ENCODE measurements at places on chromosomes 13 and 19. TPM values are rescaled to one million over a fixed set of nuclear protein-coding genes. Genes with fewer than 3 reads are reported as not detected.

DNA sequence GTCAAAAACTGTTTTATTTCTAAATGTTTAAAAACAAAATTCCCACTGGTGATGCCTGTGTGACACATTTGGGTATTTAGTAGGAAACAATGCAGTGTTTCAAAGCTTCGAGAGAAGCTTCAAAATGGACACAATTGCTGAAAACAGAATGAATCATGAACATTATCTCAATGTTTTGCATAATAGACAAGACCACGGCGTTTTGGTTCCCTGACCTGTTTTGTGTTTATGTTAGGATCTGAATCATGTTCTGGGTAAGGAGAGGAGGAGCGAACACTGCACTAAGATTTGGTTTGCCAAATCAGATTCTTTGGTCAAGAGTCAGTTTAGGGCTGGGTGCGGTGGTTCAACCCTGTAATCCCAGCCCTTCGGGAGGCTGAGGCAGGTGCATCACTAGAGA is 42.2 kb downstream of the IFT88 start:
- no peak for DNase-seq

DNA sequence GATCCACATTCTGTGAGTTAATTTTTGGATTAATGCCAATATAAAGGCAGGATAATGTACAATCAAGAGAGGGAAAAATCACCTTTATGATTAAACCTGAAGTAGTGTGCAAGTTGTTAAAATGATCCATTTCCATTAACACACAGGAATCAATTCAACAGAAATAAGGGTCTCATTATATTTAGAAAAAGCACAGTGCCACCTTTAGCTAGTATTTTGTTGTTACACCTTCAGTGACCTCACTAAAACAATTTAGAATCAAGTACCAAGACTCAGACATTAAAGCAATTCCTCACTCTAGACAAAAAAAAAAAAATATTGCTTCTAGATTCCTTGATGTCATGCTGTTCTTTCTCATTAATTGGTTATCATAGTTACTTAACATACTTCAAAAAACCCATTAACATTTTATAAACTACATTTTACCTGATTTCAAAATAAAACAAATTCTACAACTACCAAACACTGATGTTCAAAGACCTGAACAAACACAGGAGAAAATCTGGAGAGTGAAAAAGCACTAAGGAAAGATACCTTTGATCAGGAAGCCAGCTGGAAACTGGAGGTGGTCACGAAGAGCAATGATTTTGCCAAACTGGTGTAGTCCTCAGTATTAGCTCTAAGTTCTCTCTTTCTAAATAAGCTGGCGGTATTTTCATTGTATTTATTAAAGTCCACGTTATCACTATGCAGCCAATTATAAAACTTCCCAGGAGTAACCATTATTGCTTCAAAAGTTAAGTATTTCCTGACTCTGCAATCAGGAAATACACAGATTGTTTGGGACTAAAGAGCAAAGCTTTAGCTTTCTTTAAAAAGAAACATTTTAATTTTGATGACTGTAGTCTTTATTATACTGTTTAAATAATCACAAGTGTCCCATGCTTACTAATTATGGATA is 115.3 kb downstream of the TBC1D4 start:
- DNase-seq: no peak

GRCh38 chr19:8038815-8039214 is 13.7 kb upstream of the CCL25 start:
- no peak for DNase-seq

- no peak for DNase-seq
These were observed 179.1 kb downstream of the RBM26 start for GRCh38 chr13:79226938-79227337.

DNA sequence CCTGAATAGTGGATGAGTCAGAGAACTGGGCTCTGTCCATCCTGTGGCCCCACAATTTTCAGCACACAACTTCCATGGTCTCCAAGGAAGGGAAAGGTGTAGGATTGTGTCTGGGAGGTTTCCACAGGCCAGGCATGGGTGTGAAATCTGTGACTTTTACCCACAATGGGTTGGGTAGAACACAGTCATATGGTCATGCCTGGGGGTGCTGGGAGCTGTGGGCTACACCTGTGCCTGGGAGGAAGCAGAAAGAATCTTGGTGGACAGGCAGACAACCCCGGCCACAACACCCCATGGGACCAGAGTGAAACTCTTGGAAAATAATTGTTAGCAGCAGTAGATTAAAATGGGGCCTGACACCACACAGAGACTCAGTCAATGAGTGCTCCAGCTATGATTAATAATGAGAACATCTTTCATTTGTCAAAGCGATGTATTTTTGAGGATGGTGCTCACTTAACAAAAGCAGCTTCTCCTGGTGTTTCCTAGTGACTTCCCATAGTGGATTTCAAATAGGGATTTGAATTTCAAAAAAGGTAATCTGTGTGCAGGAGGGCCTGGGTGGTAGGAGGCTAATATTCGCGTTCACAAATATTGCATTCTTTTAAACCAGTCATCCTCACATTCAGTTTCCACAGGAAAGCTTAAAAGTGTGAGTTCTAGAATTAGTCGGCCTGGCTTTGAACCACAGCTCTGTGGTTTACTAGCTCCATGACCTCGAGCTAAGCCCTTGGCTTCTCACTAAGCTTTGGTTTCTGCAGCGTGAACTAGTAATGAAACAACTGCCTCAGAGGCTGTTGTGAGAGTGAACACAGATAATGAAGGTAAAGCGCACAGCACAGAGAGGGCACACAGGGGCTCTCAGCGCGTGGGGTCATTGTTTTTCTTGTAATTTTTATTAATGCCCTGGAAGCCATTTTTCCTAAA is 89.3 kb upstream of the UQCRFS1 start:
- no peak for DNase-seq

DNA sequence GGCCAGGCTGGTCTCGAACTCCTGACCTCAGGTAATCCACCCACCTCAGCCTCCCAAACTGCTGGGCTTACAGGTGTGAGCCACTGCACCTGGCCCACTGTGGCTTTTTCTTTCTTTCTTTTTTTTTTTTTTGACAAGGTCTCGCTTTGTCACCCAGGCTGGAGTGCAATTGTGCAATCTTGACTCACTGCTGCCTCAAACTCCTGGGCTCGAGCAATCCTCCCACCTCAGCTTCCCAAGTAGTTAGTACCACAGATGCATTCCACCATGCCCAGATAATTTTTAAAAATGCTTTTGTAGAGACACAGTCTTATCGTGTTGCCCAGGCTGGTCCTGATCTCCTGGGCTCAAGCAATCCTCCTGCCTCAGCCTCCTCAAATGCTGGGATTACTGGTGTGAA is 12.1 kb upstream of the FCGBP start:
- DNase-seq: no peak

- no peak for DNase-seq
These were observed 191.8 kb downstream of the PCCA start for GRCh38 chr13:100280681-100281080.

Gene LPAR2
- total RNA-seq: 28.4 TPM

- DNase-seq: no peak
These were observed 36.5 kb upstream of the SACS start for GRCh38 chr13:23469951-23470421.

Gene CYP2A7
- not detected for total RNA-seq

Gene SLAIN1
- 2.2 TPM for total RNA-seq

- DNase-seq: no peak
These were observed 92.0 kb upstream of the SPATA13 start for GRCh38 chr13:24068472-24068871.

DNA sequence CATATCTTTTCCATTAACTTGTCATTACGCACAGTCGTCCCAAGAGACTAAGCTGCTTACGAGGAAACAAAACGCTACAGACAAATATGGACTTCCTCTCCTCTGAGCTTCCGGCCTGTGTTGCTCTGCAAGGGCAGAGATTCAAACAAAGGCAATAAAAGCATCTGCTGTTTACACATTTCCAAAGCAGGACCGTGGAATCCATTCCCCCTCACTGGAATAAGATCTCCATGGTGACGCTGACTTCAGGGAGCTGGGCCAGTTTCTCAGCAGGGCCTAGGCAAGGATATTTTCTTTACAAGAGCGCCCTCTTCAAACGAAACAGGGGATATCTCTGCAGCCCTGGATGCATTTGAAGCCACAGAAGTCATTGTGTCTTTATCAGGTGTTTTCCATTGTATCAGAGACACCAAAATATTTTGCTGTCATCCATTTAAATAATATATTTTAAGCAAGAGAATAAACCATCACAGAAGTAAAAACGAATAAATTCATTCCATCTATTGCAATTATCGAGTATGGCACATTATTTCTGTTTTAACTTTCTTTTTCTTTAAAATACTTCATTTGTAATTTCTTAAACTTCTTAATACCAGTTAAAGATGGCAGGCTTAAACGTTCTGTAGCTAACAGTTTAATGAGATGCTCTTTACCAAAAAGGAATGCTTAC is 177.5 kb downstream of the DCLK1 start:
- peak; percentile 49 for DNase-seq

GRCh38 chr13:21846605-21847004 is 175.7 kb downstream of the FGF9 start:
- DNase-seq: no peak

GRCh38 chr19:12093777-12094176 is 29.2 kb downstream of the ZNF844 start:
- DNase-seq: no peak
